ENCODE measurements at places on chromosomes 16 and 17. TPM values are rescaled to one million over a fixed set of nuclear protein-coding genes. Genes with fewer than 3 reads are reported as not detected.

EVI2B gene
- 0.52 TPM for total RNA-seq

CDC6 gene
- 4.2 TPM for total RNA-seq

GALR2 gene
- not detected for total RNA-seq

SPATA22 gene
- 2.1 TPM for total RNA-seq

CES4A gene
- total RNA-seq, result 1.0 TPM

CD19 gene
- total RNA-seq, result 2.1 TPM

MRPL45 gene
- 45.4 TPM for total RNA-seq

ZP2 gene
- total RNA-seq, result 0.52 TPM

RNF157 gene
- 6.8 TPM for total RNA-seq

MAF gene
- 17.2 TPM for total RNA-seq

CTRB2 gene
- total RNA-seq, result not detected

NKD1 gene
- total RNA-seq, result 2.1 TPM

TEFM gene
- total RNA-seq, result 8.9 TPM

CCT6B gene
- 3.1 TPM for total RNA-seq

RPL19 gene
- total RNA-seq, result 1,766 TPM

CD79B gene
- 2.1 TPM for total RNA-seq

GGT6 gene
- not detected for total RNA-seq

C17orf67 gene
- total RNA-seq, result 1.0 TPM

WNT9B gene
- not detected for total RNA-seq

GAST gene
- total RNA-seq, result not detected

DHX38 gene
- total RNA-seq, result 53.2 TPM

ZC3H18 gene
- total RNA-seq, result 14.6 TPM

C16orf54 gene
- 1.0 TPM for total RNA-seq

CACNA1G gene
- 3.7 TPM for total RNA-seq
